Activated gamma-delta T cell treated with anti-CD3 and anti-CD28 coated beads, Interleukin-2, amount 50 U/mL, for 16 hours (primary cell): ENCODE measurements at places on chromosomes 4 and X.

DNA sequence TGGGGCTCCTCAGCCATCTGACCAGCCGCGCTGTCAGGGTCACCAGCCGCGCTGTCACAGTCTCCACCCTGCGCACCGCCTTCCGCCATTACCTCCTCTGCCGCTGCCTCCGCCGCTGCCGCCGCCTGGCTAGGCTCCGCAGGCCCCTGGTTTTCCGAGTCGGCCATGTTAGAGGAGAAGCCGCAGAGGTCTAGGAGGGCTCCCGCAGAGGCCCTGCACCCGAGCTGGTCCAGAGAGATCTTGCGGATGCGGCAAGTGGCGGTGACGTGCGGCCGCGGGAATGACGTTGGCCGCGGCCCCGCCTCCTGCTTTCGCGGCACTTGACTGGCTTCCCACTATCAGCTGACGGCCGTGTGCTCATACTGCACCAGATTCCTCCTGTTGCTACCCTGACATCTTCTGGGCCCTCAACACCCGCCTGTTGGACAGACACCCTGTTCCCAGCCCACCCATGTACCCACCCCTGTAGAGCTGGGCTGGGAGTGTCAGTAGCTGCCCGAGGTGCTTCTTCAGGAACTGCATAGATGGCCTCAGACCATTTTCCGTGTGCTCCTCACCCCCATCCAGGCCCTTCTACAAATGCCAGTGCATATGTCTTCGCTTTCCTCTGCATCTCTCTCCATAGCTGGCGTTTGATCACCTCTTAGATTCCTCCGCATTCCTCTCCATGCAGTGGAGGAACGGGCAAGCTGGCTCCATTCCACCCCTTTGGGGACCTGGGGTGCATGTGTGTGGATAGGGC is at the start of gene NAP1L5:
NAP1L5 (minus strand) TSS at position 242 of the 742 bp plus-strand sequence; CDS start at position 167, 75 bp downstream.
- peak; percentile 42 for DNase-seq

DNA sequence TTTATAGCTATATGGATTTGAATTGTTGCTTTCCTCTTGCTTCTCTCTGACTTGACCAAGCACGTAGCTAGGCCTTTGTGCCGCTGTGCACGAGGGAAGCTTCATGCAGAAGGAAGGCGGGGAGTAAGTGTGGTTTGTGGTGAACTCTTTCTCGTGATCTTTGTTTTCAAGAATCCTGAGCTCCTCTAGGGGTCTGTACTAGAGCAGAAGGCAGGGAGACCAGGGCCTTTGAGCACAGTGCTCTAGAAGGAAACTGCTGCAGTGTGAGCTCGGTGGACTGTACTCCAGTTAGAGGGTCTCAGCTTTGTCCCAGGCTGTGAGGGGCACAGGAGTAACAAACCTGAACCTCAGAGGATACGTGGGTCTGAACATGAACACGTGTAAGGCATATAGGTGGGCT is 49.0 kb downstream of the AGA start:
- DNase-seq = peak; percentile 3

GRCh38 chrX:13376857-13377549 is 57.1 kb upstream of the ATXN3L start:
- DNase-seq = no peak

GRCh38 chr4:31715302-31715701 is 995.1 kb downstream of the PCDH7 start:
- DNase-seq = no peak

DNA sequence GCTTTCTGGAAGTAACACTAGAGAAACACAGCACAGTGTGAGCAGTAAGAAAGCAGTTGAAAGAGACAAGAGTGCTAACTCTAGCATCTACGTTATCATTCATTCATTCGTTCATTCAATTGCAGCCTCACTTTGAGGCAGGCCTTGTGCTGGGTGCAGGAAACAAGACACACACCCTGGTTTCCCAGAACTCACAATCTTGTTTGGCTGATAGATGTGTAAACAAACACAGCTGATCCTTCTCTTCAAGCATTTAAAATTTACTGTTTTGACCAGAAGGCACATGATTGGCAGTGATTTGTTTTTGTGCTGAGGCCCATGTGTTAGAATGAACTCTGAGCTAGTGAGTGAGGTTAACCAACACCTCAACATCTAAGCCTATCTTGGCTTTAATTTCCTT is 20.4 kb upstream of the TBC1D9 start:
- no peak for DNase-seq

DNA sequence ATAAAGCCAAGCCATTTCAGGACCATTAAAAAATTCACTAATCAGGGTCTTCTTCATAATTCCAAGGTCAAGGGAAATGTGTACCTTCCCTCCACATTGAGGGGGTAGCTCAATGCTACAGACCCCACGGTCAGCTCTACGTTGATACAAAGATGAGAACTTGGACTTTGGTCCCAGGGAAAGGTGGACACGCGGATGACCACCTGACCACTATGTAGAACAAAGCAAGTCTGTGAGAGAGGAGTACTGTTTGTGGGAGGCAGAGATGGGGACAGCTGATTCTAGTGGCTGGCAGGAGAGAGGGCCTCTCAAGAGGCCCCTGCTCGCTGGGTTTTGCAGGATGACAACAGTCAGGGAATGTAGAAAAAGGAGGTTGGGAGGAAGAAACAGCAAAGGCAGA is 58.0 kb downstream of the SLC2A9 start:
- no peak for DNase-seq

- no peak for DNase-seq
Measured at GRCh38 chr4:123555807-123556273, 159.2 kb downstream of the SPRY1 start.

DNA sequence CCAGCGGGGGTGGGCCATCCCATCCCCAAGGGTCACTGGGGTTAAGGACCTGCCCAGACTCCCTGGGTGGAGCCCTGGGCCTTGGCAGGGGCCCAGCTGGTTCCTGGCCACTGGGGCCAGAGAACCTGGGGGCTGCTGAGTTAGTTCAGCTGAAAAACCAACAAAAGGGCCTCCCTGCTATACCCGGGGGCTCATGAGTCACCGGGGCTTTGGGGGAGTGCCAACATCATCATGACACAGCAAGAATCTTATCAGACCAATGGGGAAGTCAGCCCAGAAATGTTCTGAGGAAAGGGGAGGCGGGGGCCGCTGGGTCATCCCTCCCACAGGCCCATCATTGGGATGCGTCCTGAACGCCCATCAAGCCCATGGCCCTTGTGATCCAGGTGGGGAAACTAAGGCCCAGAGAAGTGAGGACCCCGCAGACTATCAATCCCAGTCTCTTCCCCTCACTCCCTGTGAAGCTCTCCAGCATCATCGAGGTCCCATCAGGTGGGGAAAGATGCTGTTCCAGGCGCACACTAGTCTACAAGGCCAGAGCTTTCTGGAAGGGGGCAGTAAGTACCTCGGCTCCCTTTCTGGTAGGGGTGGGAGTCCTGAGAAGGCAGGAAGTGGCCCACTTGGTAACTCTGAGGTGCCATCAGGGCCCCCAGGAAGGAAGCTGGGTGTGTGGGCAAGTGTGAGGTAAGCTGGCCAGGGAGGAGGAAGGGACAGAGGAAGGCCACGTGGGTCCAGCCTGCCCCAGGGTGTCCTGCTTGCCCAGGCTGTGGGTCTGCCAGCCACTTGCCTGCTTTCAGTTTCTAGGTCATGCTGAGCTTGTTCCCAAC is 4.5 kb downstream of the G6PD start:
- DNase-seq = peak; percentile 55

- DNase-seq = no peak
Measured at GRCh38 chr4:26611372-26611771, 27.5 kb downstream of the TBC1D19 start.

DNA sequence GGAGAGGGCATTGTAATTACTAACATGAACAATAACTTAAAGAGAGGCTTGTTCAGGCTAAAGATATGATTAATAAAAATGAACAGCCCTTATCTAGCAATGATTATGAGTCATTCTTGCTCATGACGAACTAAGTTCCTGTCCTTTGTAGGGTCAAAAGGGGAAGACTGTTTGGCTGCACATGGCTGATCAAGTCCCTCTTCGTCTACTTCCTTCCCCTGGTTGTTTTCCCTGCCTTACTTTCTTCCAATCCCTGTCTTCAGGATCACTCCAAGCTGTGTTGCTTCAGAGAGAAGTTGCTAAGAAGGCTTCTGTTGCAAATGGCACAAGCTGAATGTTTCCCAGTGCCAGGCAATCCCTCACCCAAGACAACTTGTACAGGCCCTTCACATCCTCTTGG is 115.0 kb upstream of the HS3ST1 start:
- no peak for DNase-seq

GRCh38 chrX:105837232-105837631 is 14.9 kb downstream of the NRK start:
- no peak for DNase-seq

- no peak for DNase-seq
Measured at GRCh38 chr4:150164055-150164454, 85.8 kb downstream of the DCLK2 start.

- DNase-seq = no peak
Measured at GRCh38 chr4:6280365-6280996, 10.8 kb downstream of the WFS1 start.

DNA sequence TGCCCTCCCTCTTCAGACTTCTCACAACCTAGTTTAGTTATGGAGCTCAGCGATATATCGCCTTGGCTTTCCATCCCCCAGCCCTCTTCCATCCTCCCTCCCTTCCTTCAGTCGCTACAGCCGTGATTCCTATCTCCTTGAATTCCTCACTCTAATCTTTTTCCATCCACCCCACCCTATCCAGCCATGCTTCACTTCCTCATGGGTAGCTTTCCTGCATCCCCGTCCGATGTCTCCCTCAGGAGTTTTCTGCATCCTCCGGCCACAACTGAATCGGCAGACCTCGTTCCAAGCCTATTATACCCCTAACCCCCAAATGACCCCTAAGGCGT is 456 bp downstream of the SNX12 start:
- no peak for DNase-seq

- no peak for DNase-seq
Measured at GRCh38 chrX:110258552-110258951, 59.3 kb downstream of the AMMECR1 start.

GRCh38 chr4:188660796-188661195 is 521.6 kb downstream of the TRIML1 start:
- no peak for DNase-seq

GRCh38 chr4:118774989-118775388 is 60.9 kb downstream of the SEC24D start:
- DNase-seq = no peak

DNA sequence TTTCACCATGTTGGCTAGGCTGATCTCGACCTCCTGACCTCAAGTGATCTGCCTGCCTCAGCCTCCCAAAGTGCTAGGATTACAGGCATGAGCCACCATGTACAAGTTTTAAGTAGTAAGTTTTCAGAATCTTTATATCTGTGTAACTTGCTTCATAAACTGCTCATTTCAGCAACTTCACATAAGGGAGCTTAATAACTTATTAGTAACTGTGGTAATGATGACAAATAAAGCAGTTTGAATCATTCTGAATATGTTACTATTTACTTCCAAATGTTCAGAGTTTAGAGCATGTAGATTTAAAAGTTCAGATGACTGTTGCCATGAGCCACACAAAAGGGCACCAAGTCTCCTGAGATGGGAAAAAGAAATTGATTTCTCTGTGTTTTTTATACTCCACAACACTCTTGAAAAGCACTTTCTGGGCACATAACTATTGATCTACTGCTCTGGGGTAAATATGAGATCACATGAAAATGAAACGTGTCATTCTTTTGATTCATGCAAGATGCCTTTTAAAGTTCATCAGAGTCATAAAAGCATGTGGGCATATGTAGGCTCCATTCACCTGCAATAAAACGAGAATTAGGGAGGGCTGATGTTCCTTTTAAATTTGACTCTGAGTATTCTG is 14.1 kb upstream of the CA5B start:
- no peak for DNase-seq

DNA sequence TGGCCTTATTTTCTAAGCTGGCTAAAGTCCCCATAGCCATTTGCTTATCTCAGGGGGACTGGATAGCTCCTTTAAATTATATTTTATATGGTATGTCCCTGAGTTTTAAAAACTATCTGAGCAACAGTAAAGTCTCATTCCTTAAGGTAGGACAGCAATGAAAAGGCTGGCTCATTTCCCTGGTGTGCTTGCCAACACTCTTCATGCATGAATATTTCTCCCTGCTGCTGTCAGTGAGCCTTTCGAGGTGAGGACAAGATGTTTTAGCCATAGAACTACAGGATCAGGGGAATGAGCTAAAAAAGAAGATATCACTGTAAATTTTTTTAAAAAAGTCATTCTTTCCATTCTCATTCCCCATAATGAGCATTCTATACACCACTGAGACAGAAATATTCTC is 427.3 kb upstream of the FAM241A start:
- no peak for DNase-seq

DNA sequence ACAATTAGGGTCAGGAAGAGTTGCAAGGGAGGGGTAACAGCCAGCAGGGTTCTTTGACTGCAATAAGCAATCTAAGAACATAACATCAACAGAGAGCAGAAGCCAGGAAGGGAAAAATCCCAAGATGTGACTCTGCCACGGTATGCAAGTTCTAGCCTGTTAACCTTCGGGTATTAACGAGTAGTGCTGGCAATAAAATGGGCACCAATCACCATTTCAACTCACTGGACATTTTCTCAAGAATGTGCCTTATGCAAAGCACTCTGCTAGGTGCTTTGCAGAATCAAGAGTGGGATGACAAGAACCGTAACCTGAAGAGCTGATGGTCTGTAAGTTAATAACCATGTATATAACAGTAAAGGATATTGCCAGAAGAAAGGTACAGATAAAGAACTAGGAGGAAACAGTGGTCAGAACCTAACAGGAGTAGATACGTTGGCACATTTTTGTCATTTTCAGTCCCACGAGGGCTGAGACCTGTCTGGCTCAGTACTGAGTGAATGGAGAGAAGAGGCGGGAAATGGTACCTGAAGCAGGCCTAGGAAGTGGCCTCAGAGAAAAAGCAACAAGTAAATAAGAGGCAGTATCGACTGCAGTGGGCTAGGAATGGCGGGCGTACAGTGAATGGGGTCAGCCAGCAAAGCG is 2.7 kb downstream of the ELOVL6 start:
- no peak for DNase-seq

GRCh38 chrX:649166-649565 is 18.6 kb downstream of the SHOX start:
- no peak for DNase-seq

DNA sequence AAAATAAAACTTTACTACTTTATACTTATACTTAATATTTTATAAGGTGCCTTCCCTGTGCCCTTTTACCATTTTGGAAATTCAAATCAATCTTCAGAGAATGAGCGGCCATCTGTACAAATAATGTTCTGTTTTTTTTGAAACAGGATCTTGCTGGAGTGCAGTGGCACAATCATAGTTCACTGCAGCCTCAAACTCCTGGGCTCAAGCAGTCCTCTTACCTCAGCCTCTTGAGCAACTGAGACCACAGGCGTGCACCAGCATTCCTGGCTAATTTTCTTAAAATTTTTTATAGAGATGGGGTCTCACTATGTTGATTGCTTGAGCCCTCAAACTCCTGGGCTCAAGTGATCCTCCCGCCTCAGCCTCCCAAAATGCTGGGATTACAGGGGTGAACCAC is 53.5 kb downstream of the FAM114A1 start:
- DNase-seq = no peak

DNA sequence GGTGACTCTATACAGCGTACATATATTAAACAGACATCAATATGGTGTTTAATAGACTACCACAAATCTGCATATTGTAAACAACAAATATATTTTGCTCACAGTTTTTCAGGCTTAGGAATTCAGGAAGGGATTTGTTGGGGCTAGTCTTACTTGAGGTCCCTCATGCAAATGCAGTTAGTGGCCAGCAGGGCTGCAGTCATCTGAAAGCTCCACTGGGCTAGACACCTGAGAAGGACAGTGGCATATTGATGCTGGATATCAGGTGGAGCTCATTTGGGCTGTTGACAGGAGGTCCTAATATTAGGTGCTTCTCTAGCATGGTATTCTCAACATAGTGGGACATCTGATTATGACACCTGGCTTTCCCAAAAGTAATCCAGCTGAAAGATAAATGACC is 493.8 kb upstream of the PABPC4L start:
- no peak for DNase-seq
